NCI-H460 (cell line): ENCODE measurements at places on chromosomes 7 and 10. TPM values are rescaled to one million over a fixed set of nuclear protein-coding genes. Genes with fewer than 3 reads are reported as not detected.
A peak's percentile ranks its signal among the peaks of the same experiment; 100 is the strongest.

GRCh38 chr7:28190077-28190710, 9.6 kb upstream of the JAZF1 start:
- no peak for DNase-seq

DNA sequence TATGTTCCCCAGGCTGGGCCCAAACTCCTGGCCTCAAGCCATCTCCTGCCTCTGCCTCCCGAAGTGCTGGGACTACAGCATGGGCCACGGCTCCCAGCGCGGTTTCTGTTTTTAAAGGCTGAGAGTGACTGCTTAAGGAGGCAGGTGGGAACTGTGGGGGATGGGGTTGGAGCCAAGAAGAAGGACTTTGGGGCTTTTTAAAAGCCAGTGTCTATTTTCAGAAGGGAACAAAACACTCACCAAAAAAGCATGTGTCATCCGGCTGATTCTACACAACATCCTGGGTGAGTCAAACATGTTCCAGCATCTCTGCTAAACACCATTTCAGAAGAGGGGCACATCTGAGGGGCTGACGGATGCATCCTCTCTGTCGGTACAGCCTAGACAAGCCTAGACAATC, 824.5 kb downstream of the TYW1 start:
- DNase-seq, result no peak

- DNase-seq, result no peak
Measured at GRCh38 chr7:45026984-45027773, 27.2 kb downstream of the CCM2 start.

- DNase-seq, result no peak
Measured at GRCh38 chr10:119029613-119030420, at the start of gene NANOS1. Gene NANOS1, plus strand, starts transcription at chr10:119029714. Its CDS starts 88 bp downstream, at chr10:119029802.

GRCh38 chr7:48110868-48111267, 21.8 kb downstream of the UPP1 start:
- no peak for DNase-seq

DNA sequence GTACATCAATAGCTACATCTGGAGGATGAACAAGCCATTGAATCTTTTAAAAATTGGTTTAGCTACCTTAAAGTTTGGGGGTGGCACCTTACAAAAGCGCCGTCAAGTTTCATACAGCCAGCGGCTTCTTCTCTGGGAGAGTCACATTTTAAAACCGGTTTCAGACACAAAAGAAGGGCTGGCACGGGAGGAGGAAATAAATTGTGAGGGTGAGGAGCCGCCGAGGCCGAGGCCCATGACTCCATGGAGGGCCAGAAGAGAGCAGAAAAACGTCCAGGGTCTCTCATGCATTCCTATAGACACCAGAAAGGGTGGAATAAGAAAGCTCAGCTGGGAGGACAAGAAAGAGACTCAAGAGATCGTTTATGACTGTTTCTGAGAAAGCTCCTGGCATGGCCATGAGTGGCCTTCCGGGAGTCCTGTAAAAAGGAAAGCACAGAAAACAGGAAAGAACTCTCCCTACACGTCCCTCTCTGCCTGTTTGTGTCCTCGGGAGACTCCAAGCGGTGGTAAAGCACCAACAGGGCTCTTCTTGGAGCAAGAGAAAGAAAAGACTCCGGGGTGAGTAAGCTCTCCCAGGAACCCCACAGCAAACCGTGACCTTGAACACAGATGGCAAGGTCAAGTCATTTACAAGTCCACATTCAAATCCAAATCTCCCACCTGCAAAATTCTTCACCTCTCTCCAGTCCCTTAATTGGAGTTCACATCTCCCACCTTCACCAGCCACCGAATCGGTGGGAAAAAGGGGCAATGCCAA, 1.8 kb downstream of the FRAT2 start:
- peak; percentile 70 for DNase-seq

GRCh38 chr10:133616371-133617130, 10.0 kb downstream of the FRG2B start:
- no peak for DNase-seq

DNA sequence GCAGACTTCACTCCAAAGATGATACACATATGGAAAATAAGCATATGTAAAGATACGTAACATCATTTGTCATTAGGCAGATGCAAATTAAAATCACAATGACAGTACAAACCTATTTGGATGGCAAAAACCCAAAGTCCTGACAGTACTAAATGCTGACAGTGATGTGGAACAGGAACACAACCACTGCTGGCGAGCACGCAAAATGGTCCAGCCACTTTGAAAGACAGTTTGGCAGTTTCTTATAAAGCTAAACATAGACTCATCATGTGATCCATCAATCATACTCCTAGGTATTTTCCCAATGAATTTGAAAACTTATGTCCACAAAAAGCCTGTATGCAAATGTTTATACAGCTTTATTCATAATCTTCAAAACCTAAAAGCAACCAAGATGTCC, 200.7 kb downstream of the RAMP3 start:
- DNase-seq, result no peak

- no peak for DNase-seq
Measured at GRCh38 chr10:909831-910230, 21.7 kb downstream of the LARP4B start.

- no peak for DNase-seq
Measured at GRCh38 chr7:50246551-50246950, 58.0 kb upstream of the IKZF1 start.

- no peak for DNase-seq
Measured at GRCh38 chr10:133258066-133258817, 18.4 kb downstream of the ADAM8 start.

DNA sequence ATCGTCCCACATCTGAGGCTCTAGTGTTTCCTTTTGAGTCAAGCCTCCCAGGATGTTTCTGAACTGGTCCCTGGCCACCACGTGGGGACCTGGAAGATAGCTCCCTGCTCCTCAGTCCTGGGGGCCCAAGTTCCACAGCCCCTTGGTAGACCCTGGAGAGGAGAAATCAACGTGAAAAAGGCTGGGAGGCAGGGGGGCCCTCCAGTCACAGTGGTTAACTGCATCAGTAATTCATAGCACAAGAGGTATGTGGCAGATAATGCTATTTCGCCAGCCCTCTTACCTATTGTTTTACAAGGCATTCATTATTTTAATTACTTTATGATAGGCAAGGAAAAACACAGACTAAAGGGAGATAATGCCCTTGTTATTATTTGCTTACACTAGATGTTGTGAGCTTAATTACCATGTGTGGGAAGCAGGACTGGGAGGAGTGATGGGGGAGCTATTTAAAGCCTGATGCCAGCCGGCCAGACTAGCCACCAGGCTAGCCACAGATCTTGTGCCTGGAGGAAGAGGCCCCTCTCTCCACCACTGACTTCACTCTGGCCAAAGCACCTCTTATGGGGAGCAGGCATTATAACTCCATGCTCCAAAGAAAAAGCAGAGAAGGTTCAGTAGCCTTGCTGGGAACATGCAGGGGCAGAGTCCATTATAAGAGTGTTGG, 230.7 kb downstream of the KCNMA1 start:
- no peak for DNase-seq

DNA sequence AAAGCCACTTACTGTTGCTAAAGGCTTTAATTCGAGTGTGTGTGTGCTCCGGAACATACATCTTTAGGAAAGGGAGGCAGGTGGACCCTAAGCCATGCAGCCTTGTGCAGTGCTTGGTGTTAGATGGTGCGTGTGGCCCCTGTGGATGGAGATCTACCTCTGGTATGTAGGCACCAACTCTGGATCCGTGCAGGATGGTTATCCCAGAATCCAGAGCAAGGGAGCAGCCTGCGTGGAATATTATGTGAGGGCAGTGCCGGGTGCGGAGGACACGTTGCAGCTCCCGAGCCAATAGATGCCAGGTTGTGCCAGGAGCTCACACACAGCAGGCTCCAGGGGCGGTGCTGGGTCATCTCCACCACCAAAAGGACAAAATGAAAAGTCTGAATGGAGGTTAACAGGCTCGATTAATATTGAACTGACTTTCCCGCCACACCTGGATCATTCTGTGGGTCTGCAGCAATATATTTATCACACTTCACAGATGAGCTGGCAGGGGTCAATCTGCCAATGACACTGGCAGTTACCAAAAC, 143.0 kb upstream of the NPS start:
- DNase-seq, result no peak

DNA sequence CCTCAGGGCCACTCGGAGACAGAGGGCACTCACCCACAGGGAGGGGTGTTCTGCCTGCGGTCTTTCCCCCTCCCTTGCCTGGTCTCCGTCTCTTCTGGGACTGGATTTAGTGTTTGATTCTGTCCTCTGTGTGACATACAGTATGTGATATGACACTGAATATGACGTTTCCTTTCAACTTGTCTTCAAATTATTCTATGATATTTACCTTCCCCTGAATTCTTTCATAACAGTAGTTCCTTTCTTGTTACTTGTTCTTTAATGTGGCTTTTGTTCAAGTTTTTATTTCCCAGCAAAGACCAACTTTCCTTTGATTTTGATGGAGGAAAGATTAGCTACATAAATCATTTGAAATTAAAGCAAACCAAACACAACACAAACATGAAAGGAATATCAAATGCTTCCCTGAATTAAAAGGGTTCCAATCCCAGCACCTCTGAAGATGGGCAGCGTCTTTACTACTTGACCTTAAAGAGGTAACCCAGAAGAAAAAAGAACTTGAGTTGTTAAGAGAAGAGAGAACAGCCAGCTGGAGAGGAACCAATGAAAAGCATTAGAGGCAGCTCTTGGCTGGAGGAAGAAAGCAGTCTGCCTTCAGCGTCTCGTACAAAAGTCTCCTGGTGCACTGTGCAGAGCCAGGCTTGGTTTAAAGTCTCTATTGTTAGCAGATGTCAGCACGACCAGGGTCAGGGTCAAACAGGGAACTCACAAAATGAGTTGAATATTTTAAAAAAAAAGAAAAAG, 18.3 kb upstream of the RHEB start:
- DNase-seq, result no peak

DNA sequence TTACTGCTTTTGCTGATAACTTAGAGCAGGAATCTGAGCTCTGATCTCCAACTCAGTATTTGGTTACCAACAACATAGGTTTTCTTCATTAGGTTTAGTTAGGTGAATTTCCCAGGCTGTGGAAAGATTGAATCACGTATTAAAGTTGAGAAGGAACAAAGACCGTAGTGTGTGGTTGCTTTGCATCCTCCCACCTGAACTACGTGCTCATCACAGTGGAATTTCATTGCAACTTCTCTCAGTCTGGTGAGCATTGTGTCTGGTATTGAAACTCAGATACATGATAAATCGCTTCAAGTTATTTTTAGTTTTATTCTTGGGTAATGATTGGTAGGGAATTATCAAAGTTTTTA, 139.4 kb upstream of the AKR1E2 start:
- no peak for DNase-seq

GRCh38 chr10:86693721-86694369, 25.5 kb downstream of the LDB3 start:
- DNase-seq, result peak; percentile 23

DNA sequence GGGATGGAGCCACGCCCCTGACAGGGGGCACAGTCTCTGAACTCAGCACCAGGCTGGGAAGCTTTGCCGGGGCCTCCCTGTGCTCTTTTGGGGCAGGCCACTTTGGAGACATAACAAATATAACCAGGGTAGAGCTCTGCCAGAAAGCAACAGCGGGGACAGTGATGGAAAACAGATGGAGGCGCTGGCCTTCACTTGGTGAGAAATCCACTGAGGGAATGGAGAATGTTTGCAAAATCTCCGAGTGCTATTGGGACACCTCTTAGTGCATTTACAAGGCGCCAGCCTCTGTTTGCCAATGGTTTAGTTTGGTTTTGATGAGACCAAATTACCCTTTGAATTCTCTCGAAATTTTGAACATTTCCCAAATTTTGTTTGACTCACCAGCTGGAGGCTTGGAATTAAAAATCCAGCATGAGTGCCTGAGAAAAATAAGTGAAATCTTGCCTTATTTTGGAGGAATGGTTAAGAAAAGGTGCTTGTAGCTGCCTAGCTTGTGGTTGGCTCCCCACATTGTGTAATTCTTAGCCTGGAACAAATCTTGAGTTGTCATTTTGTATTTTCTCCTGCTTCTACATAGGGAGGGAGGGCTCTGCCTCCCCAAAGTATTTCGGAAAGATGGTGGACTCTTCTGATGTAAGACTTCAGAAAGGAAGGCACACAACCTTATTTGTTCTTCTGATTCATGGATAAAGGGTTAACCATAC, 980.5 kb downstream of the LRMDA start:
- DNase-seq, result no peak

GRCh38 chr10:21263263-21263803, 262.1 kb downstream of the SKIDA1 start:
- no peak for DNase-seq

DNA sequence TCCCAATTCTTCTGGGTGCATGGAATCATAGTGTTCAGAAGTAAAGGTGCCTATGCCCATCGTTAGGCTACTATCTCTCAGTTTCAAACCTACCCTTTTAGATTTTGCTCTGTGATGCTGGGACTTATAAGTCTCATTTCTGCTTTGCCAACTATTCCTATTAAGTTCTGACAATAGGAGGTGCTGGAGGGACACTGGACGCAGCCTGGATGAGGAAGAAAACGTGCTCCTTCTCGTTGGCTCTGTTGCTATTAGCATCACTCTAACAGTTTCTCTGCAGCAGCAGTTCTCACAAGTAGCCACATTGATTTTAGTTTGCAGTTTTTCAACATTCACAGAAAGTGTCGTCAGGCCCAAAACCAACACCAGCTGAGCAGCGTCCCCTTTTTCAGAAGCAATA, 72.4 kb downstream of the ABCC2 start:
- peak; percentile 69 for DNase-seq

DNA sequence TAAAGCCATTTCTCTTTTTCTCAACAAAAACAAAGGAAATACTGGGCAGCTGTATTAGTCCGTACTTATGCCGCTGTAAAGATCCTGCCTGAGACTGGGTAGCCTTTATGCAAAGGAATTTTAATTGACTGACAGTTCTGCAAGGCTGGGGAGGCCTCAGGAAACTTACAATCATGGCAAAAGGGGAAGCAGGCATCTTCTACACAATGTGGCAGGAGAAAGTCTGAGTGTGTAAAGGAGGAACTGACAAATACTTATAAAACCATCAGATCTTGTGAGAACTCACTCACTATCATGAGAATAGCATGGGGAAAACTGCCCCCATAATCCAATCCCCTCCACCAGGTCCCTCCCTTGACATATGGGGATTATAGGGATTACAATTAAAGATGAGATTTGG, 264.3 kb downstream of the SEMA3A start:
- DNase-seq, result no peak

Gene PILRA
- total RNA-seq, result 0.40 and 0.57 TPM in 2 replicates

Gene ASB4
- 0.47 TPM in 1 of 2 replicates, not detected in the other for total RNA-seq

Gene CTAGE4
- 0.12 TPM in 2 replicates for total RNA-seq

Gene POLR1F
- total RNA-seq, result 44.1 and 51.9 TPM in 2 replicates

Gene CFAP70
- total RNA-seq, result 0.15 and 0.32 TPM in 2 replicates

Gene VPS37D
- 3.6 and 5.4 TPM in 2 replicates for total RNA-seq

Gene ABCB8
- total RNA-seq, result 26.8 and 32.7 TPM in 2 replicates

Gene SCRN1
- 1.2 and 2.1 TPM in 2 replicates for total RNA-seq
